Stimulated activated CD4-positive, alpha-beta T cell treated with anti-CD3 and anti-CD28 coated beads, Interleukin-2, amount 100 ng/mL, for 4 hours (primary cell): ENCODE measurements at places on chromosomes 12 and 14.

- DNase-seq, result no peak
Observed at GRCh38 chr12:46403719-46404070, 31.1 kb upstream of the SLC38A2 start.

- DNase-seq, result no peak
Observed at GRCh38 chr14:64562436-64562835, 12.7 kb downstream of the PPP1R36 start.

DNA sequence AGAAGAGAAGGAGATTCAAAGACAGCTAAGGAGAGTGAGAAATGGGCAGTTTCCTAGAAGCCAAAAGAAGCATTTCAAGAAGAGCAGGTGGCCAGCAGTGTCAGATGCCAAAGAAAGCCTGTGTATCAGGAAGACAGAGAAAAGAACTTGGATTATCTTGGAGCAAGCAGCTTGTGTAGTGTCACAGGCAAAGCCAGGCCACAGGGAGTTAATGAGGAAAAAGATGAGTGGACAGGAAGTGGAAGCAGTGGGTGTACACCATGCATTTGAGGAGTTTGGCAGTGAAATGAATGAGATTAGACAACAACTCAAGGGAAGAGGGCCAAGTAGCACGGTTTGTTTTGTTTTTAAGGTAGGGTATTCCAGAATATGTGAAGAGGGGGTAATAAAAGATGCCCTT is 5.6 kb upstream of the MYH7 start:
- no peak for DNase-seq

DNA sequence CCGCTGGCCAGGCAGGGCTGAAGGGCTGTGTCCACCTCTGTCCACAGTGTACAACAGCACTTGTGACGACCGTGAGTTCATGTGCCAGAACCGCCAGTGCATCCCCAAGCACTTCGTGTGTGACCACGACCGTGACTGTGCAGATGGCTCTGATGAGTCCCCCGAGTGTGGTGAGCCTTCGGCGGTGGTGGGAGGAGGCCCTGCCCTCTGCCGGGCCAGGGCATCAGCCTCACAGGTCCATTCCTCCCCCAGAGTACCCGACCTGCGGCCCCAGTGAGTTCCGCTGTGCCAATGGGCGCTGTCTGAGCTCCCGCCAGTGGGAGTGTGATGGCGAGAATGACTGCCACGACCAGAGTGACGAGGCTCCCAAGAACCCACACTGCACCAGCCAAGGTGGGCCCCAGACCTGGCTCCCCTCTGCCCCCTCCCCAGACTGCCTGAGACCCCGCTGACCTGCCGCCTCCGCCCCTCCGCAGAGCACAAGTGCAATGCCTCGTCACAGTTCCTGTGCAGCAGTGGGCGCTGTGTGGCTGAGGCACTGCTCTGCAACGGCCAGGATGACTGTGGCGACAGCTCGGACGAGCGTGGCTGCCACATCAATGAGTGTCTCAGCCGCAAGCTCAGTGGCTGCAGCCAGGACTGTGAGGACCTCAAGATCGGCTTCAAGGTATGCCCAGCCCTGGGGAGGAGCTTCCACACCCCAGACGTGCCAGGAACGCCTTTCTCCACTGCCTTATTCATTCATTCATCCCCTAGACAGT is 20.8 kb upstream of the NXPH4 start:
- no peak for DNase-seq

- no peak for DNase-seq
Observed at GRCh38 chr12:131340616-131341210, 370.2 kb upstream of the SFSWAP start.

DNA sequence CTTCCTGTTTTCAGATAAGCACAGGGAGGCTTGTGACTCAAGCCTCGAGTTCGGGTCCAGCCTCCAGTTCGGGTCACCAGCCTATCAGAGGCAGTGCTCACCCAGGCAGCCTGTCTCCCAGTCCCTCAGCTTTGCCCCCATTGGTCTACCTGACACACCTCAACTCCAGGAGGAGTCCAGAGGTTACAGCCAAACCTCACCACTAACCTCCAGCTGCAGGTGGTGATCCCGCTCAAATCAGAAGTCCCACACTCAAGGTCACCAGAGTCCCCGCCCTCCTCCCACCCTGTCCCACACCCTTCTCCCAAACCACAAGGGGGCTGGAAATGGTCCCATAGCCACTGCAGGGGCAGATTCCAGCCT is 42.1 kb downstream of the KDM2B start:
- DNase-seq, result no peak

- no peak for DNase-seq
Observed at GRCh38 chr14:23481362-23481970, 12.0 kb downstream of the NGDN start.

GRCh38 chr12:113667095-113667494 is 195.4 kb upstream of the LHX5 start:
- DNase-seq, result no peak

DNA sequence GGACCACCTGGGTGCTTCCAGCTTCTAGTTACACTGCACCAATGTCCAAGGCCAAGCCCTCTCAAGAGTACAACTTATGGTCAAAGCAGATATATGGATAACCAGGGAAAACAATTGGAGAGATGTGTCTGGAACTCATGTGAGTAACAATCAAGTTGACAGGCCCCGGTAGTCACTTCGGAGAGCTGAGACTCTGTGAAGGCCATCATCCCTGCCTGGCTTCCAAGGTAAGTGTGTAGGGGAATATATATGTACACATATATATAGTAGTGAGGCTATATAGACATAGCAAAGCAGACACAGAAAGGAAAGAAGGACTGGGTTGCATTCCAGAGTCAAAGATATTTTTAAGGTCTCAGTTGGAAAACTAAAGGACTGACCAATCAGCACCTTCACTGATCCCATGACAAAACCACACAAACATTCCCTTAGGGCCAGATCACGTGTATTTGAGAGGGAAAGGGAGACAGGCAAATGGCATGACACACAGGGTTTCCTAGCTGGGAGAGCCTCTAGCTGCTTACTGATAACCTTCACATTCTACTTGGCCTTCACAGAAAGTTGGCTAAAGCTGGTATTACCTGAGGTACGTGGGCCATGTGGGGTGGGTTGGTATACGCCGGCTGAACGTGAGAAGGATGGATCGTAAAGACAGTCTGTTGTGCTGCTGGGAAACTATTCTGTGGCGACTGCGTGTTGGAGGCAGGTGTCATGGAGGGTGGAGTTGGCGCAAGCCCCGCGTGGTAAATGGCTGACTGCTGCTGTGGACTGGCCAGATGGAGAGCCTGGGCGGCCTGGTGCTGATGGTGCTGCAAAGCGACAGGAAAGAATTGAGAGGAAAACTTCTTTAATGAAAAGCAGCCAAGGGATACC is 50.0 kb downstream of the SH2B3 start:
- DNase-seq, result no peak

DNA sequence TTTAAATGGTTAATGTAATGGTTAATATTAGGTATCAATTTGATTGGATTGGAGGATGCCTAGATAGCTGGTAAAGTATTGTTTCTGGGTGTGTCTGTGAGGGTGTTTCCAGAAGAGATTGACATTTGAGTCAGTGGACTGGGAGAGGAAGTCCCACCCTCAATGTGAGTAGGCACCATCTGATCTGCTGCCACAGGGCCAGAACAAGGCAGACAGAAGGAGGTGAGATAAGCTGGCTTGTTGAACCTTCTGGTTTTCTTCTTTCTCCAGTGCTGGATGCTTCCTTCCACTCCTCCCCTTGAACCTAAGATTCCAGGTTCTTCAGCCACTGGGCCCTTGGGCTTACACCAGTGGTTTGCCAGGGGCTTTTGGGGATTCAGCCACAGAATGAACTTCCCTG is 756.5 kb upstream of the LRFN5 start:
- DNase-seq, result no peak

DNA sequence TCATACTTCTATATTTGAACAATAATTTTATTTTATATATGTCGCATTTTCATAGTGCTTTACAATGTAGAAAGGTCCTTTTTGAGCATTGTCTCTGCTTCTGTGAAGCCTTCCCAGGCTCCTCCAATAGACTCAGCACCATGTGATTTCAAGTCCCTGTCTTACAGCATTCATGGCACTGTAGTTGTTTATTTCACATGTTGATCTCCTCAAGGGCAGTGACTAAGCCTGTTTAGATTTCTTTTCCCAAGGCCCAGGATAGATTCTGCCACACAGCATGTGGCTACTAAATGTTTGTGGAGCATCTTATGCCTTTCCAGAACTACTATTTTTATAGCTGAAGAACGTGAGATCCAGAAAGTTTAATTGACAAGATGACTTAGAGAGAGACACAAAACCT is 391.7 kb downstream of the TMEM117 start:
- DNase-seq, result no peak

DNA sequence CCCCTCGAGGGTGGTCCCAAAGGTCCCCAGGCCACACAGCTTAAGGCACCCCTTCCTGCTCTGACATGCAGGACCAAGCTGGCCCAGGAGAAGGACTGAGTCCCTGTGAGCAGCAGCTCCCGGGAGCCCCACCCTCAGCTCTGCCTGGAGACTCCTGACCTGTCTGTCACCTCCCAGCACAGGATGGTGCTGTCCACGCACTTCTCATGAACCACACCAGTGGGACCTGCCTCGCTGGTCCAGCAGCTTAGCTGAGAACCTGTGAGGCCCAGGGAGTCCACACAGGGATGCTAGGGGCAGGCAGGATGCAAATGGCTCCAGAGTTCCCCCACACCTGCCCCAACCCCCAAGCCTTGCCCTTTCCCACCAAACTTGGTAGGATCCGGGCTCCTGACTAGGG is 27.7 kb downstream of the CCDC85C start:
- DNase-seq, result no peak

GRCh38 chr12:111638556-111638955 is 39.4 kb upstream of the ATXN2 start:
- DNase-seq, result no peak
